ENCODE measurements at places on chromosomes 16 and 17.

DNA sequence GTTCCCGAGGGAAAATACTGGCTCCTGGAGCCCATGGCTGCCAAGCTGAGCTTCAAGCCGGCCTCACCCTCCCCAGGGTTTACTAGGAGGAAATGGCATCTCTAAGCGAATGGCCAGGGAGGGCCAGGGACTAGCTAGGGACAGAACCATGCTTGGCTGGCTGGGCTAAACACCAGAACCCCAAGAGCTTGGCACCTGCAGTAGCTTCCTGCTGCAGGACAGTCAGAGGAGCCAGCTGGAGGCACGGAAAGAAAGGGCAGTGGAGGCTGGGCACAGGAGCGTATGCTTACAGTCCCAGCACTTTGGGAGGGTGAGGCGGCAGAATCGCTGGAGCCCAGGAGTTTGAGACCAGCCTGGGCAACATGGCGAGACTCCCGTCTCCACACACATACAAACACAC lies 33.7 kb downstream of the PEMT start:
- DNase-seq: no peak

DNA sequence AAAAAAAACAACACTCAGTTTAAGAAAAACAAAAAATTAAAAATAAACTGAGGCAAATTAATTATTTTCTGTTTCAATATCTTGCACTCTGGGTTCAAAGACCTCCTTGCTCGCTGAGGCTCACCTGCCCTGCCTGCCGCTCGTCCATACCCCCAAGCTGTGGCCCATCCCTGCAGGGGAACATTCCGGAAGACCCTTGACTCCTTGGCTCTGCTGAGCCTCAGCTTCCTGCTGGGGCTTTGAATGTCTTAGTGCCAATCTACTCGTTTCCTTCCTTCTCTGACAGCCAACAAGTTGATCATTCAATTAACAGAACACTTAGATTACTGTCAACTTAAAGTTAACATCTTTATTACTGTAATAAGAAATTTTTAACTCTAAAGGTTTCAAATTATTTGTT lies 24.3 kb downstream of the G6PC1 start:
- DNase-seq: no peak

DNA sequence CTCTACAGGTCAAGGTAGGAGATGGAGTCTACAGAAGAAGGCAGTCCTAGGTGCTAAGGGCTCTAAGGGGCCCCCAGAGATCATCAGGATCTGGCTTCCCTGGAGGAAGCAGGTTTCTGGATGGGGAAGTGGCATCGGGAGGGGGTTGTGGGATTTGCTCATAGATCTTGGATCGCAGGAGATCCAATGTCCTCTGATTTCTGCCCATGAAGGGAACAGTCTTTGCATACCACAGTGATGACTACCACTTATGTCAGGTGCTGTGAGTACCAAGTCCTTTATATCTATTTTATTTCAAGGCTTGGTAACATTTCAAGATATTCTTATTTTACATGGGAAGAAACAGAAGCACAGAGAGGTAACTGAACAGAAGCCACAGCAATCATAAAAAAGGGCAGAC lies 164.0 kb downstream of the RGS9 start:
- no peak for DNase-seq

GRCh38 chr16:9115277-9115676 lies 23.8 kb downstream of the HAPSTR1 start:
- DNase-seq: peak; percentile 86

DNA sequence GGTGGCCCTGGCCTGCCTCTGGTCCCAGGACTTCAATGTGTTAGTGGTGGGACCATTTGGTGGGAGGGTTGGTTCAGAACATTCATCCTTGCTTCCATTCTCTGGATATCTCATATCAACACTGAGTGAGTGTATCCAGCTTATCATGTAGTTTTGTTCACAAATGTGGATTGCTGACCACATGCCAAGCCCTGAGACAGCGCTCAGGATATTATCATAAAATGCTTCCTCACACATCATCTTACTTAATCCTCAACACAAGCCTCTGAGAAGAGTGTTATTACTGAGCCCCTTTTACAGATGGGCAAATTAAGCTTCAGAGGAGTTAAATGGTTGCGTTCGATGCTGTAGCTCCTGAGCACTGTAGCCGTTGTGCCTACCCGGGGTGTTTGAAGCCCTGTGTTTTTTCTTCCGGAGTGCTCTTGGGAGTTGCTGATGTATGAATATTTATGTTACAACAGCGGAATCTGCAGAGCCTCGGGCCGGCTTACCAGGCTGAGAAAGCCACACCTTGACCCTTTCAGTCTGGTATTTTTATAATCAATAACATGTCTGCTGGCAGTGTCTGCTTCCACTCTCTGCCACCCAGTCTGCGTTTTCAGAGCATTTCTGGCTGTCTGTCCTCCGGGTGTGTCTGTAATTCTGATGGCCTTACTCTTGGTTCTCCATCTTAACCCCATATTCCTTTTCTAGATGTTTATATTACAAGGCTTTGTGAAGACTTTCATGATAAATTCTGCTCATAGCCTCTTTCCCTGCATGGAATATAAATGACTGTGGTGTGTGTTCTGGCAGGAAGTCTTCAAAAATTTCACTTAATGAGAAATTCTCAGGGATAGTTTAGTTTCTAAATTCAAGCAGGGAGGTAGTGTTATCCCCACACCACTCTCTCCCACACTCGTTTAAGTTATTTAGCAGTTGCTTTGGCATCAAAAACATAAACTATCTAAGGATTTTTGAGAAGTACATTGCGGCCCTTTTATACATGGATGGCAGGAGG lies 2.9 kb downstream of the GLP2R start:
- DNase-seq: no peak

GRCh38 chr16:88511906-88512305 lies 58.3 kb upstream of the ZC3H18 start:
- DNase-seq: no peak

DNA sequence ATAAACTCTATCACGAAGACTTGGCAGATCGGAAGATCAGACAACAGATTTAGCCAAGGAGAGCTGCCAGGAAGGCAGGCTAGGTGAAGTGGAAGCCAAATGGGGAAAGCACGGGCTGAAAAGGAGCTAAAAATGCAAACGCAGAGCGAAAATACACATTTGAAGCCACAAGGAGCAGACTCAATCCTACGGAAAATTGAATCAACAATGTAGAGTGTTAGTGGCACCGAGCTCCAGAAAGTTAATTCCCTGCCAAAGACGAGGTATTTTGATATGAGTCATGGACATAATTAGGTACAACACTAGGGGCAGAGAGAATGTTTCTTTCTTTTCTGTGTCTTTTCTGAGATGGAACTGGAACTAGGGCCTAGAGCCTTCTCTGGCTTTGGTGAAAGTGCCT lies 20.7 kb downstream of the GSG1L start:
- no peak for DNase-seq

- peak; percentile 44 for DNase-seq
Observed at GRCh38 chr17:17205368-17206123, 587 bp downstream of the PLD6 start.

GRCh38 chr17:75645889-75646637 lies 12.8 kb downstream of the SMIM5 start:
- peak; percentile 80 for DNase-seq

GRCh38 chr17:66337866-66338485 lies 35.6 kb downstream of the PRKCA start:
- no peak for DNase-seq

GRCh38 chr16:15613676-15614075 lies 29.3 kb downstream of the MARF1 start:
- peak; percentile 89 for DNase-seq

DNA sequence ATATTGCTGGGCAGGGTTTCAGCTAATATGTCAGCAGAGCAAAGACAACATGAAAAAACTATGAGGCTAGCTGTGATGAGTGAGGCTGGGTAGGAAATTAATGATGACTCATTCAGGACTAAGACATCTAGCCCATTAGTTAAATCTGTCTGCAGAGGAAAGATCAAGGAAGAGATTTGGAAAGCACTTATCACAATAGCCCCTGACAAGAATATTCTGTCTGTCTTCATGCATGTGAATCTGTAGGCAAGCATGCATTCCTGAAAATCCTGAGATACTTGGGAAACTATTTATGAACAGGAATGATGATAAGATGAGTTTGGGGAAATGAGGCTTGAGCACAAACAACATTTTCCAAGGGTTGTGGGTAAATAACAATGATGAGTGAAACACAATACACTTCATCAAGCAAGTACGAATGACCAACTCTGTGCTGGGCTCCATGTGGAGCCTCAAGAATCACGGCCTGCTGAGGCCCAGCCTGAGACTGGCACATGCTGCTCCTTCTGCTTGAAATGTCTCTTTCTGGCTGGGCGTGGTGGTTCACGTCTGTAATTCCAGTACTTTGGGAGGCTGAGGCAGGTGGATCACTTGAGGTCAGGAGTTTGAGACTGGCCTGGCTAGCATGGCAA lies 96.5 kb upstream of the ASIC2 start:
- DNase-seq: peak; percentile 11

DNA sequence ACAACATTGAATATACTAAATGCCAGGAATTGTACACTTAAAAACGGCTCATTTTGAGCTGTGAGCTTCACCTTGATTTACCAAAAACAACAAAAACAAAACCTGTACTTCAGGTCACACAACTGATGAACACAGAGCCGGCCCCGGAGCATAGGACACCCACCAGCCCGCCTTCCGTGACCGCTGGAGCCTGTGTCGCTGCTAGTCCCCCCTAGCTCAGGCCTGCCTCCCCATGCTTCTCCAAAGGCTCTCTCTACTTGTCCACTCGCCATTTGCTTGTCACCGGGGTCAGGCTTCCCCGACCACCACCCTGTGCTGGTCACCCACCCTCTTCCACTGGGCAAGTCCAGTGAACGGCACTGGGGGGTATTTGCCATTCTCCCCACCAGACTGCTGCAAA lies 113.8 kb upstream of the TNRC6C start:
- no peak for DNase-seq

GRCh38 chr16:77171745-77172635 lies 19.0 kb upstream of the MON1B start:
- peak; percentile 64 for DNase-seq

DNA sequence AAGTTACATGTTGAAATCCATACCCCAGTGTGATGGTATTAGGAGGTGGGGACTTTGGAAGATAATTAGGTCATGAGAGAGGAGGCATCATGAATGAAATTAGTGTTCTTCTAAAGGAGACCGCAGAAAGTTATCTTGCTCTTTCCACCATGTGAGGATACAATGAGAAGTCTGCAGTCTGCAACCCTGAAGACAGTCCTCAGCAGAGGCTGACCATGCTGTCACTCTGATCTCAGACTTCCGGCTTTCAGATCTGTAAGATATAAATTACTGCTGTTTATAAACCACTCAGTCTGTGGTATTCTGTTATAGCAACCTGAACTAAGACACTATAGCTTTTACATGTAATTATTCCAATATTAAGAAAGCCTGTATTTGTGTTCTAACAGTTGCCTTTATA lies 116.7 kb upstream of the CES5A start:
- DNase-seq: no peak

- DNase-seq: no peak
Observed at GRCh38 chr16:71919035-71919434, 23.7 kb downstream of the IST1 start.

DNA sequence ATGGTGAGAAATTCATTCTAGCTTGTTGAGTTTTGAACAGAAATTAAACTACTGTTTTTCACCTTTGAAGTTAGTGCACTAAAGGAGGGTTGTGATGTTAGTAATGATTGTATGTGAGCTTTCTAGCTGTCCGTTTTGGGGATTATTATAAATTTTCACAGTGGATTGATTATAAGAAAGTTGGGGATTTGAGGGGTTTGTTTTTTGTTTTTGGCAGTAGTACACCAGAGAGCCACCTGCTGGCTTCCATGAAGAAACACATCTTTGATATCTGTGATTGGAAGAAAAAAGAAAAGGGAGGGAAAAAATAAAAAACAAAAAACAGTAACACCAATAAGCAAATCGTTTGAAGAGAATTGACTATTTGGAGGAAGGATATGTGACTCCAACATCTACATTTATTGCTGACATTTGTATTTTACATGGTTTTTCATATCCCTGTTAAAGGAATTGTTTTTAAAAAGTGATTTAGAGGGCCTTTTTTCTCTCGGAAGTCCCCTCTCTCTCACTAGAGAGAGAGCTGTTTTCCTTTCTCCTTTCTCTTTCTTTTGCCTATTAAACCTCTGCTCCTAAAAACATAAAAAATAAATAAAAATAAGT lies 1469.5 kb upstream of the GOT2 start:
- DNase-seq: no peak

- DNase-seq: no peak
Observed at GRCh38 chr16:86511317-86512161, 1.2 kb downstream of the FOXF1 start.

GRCh38 chr16:51696376-51696775 lies 545.3 kb upstream of the SALL1 start:
- no peak for DNase-seq

GRCh38 chr16:87687126-87687910 lies 78.5 kb downstream of the KLHDC4 start:
- DNase-seq: no peak

GRCh38 chr16:73978407-73978784 lies 318.2 kb upstream of the PSMD7 start:
- DNase-seq: no peak

Measured in bronchial epithelial cell (primary cell).